ENCODE measurements at places on chromosomes 2 and 18.

GRCh38 chr2:166158546-166158945 lies 30.7 kb upstream of the SCN1A start:
- DNase-seq, result peak; percentile 59

DNA sequence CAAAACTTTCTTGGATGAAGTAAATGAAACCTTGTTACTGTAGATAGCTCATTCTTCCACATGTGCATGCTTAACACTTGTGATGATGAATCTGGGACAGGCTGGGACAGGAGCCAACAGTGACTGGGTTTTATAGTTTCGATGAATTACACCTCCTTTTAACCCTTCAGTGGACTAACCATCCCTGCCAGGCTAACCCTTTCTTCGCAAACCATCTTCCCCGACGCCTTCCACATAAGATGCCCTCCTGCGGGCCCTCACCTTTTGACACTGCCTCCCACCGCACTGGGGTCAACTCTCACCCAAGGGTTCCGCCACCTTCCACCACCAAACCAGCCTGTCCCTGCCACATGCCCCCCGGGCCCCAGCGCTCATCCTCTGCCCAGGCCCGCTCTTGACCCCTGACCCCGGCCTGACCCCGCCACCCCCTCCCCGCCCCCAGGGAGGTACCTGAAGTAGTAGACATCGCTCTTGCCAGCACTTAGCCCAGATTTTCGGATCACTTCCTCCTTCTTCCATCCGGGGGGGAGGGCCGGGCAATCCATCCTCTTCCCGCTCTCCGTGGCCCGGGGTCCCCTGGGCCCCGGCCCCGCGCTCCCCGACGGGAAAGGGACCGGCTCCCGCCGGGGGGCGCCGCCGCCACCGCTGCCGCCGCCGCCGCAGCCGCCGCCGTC lies 764 bp downstream of the MBD2 start:
- peak; percentile 94 for DNase-seq

DNA sequence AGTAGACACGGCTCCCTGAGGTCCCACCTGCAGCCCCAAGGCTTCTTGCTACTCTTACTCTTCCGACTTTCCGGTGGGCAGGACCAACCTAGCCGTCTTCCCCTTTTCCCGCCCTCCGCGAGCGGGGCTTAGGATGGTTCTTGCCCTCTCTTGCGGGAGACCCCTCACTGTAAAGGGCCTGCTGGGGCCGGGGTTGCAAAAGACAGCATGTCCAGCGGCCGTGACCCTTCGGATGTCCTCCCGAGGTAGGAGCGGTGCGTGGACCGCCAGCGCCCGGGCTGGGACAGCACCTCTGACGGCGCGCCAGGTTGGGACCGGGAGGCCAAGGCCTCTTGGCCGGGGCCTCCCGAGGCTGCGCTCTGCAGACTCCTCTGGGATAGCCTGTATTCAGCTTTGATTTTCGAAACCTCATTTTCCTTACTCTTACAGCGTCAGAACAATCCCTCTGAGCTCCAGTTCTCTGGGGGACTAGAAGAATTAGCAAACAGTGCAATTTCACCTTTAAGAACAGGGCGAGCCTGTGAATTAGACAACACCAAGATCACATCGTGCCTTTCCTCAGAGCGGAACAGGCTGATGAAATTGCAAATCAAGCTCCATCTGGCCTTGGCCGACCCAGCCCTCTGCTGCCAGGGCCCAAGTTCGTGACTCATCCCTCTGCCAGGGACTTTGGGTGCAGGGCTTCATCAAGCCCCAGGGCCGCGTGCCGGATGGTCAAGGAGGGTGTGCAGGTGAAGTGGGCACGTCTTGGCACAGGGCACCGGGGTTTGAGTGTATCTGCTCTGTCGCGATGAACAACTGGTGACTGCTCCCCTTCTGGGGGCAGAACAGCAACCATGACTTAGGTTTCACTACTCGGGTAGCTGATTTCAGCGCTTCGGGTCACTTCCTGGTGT lies 777 bp downstream of the MOCOS start:
- peak; percentile 7 for DNase-seq

GRCh38 chr2:13413989-13414388 lies 697.3 kb downstream of the TRIB2 start:
- no peak for DNase-seq

- DNase-seq, result no peak
Observed at GRCh38 chr2:65298089-65298488, 70.5 kb downstream of the ACTR2 start.

- no peak for DNase-seq
Observed at GRCh38 chr2:125698280-125698679, 957.7 kb upstream of the GYPC start.

DNA sequence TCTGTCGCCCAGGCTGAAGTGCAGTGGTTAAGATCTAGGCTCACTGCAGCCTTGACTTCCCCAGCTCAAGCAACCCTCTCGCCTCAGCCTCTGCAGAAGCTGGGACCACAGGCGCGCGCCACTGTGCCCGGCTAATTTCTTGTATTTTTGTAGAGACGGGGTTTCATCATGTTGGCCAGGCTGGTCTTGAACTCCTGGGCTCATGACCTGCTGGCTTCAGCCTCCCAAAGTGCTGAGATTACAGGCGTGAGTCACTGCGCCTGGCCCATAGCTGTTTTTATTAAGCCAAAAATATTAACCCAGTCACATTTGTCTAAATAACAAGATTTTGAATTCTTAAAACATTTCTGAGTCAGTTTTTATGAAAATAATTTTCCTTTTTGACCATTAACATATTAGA lies 6.3 kb upstream of the SFT2D3 start:
- no peak for DNase-seq

- DNase-seq, result peak; percentile 53
Observed at GRCh38 chr2:133040170-133040569, 370.2 kb upstream of the LYPD1 start.

DNA sequence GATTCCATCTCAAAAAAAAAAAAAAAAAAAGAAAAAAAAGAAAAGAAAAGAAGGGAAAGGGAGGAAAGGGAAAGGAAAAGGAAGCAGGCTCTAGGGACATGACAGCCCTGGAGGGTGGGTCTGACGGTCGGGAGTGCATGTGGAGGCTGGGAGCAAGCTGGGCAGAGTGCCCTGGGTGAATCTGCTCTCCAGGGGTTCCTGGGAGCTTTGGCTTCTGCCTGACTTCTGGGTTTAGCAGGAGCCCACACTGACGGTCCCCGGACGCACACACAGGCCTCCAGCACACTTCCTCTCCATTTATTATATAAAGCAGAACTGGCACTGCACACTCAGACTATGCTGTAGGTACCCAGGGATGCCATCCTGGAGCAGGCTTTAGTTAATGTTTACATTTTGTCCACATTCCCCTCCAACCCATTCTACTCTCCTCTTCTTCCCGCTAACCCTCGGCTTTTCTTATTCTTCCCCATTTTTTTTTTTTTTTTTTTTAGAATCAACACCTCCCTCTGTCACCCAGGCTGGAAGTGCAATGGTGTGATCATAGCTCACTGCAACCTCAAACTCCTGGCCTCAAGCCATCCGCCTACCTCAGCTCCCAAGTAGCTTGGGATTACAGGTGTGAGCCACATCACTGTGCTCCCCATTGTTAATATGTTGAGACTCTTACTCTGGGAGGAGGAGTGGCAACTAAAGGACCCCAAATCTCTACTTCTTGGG lies 151.1 kb upstream of the SLC1A4 start:
- DNase-seq, result no peak

GRCh38 chr2:164080486-164080885 lies 344.7 kb upstream of the FIGN start:
- DNase-seq, result no peak

DNA sequence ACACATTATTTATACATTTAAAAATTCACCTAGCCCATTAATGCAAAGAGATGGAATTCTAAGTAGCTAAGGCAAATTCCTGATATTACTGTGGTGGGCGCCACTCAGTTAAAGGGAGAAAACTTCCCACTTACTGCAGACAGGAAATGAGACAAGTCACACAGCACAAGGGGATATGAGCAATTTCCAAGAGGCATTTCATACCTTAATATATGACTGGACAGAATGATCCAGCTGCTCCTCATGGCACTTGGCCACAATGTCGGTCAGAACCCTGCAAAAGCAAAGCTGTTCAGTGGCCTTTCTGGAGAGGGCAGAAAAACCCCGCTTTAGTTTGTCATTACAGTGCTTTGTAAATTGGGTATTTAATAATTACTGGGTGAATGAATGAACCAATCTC lies 121.4 kb upstream of the CCDC195 start:
- peak; percentile 87 for DNase-seq

DNA sequence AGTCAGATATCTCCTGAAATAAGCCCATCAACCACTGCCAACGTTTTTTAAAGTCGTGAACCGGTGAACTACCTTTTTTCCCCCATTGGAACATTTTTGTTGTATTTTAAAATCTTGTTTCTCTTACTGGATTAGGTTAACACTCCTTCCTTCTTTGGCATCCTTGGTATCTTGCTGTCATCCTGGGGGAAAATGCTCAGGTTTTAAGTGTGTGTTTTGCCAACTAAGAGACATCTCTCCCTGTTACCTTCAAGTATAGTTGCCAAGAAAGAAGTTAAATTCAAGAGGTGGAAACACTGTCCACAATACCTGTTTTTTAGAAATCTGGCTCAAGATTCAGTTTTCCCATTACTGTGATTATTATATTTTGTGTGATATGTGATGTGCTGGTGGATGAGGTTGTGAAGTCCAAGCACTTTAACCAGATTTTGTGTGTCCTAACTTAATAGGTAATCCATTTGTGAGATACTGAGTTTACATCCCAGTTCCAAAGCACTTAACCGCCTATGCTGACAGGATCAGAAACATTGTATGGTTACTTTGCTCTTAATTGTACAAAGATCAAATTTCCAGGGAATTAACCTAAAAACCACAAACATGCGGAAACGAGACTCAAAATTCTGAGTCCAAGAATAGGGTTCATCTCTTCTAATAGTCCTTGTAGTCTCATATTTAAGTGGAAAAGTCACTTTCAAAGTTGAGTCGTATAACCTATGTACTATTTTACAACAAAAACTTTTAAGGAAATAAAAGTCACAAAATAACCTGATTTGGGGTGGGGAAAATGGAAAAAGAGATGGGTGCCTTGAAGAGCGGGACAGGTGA lies 1.3 kb upstream of the SP3 start:
- no peak for DNase-seq

GRCh38 chr18:42486271-42486670 lies 531.2 kb downstream of the PIK3C3 start:
- DNase-seq, result peak; percentile 9

DNA sequence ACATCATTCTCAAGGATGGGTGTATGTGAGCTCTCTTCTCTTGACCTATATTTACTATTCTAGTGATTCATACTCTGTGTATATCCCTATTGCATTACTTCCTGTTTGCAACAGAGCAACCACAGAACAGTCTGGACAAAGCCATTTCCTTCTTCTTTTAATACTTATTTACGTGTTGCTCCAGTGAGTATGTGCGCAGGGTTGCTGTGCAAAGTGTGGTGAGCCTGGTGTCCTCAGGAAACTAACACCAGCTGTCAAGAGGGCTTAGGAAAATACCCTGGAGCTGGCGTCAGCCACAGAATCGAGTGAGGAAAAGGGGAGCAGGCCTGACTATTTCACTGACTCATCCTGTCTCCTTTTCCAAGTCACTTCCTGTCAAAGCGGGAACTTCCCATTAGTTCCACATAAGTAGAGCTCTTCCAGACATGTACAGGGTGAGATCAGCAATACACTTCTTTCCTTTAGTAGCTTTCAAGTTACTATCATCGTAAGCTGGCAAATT lies 214.1 kb upstream of the COPS8 start:
- DNase-seq, result peak; percentile 97

- peak; percentile 99 for DNase-seq
Observed at GRCh38 chr18:11857177-11857887, 6.1 kb downstream of the CHMP1B start.

DNA sequence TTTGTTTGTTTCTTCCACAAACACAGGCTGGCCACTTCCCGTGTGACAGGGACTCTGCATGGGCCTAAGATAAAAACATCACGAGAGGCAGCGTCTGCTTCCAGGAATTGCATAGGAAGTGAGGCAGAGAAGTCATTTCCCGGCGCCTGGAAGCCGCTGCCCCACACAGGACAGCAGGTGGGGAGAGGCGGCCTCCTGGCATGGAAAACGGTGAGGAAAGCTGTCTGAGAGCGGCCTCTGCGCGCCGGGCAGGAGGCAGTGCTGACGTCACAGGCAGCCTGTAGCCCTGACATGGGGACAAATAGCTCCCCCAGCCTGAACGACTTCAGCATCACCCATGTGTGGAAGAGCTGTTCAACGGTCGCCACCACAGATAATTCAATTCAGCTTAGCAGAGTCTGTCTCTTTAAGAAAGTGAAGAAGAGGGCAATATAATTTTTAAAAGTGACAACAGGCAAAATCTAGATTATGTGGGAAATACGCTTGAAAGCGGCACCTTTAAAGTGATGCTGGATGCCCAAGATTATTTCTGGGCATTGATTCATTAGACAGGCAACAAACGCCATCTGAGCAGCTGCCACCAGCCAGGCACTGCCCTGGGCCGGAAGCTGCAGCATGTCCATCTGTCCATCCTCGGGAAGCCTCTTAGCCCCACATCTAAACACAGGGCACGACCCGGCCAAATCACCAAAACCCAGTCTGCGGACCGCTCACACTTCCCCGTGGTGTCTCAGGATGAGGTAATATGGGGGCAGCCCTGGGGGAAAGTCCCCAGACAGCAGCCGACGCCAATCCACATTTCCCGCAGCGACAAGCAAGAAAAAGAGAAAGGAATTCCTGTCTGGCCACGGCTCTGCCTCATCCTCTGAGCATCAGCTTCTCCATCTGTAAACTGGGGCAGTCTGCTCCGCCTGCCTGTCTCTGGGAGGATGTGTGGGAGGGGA lies 138.9 kb downstream of the PXDN start:
- peak; percentile 47 for DNase-seq

- peak; percentile 69 for DNase-seq
Observed at GRCh38 chr2:199136681-199137080, 321.1 kb downstream of the SATB2 start.

- no peak for DNase-seq
Observed at GRCh38 chr2:38486213-38487026, 109.3 kb upstream of the ATL2 start.

DNA sequence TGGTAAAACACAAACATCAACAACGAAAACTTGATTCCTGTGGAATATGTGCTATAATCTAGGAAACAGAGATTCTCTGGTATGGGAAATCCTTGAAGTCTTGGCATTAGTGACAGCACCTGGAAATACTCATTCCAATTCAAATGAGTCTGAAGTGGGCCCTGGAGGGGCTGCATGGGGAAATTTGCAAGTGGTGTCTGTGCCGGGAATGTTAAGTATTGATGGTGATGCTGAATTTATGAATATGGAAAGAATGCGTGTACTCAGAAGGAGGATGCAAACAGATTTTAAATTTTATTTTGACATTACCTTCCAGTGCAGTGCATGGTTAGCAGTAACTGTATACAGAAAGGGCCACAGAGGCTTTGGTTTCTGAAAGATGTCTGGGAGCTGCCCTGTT lies 37.2 kb downstream of the PTPRM start:
- DNase-seq, result no peak

GRCh38 chr2:20200697-20201555 lies 24.0 kb downstream of the SDC1 start:
- no peak for DNase-seq
